Effector memory CD8-positive, alpha-beta T cell (primary cell): ENCODE measurements at places on chromosomes 2 and 18.

- DNase-seq = no peak
These were observed 29.8 kb downstream of the CDC42EP3 start for GRCh38 chr2:37641582-37642171.

GRCh38 chr2:217092710-217093379 lies 233.0 kb upstream of the TNP1 start:
- no peak for DNase-seq

DNA sequence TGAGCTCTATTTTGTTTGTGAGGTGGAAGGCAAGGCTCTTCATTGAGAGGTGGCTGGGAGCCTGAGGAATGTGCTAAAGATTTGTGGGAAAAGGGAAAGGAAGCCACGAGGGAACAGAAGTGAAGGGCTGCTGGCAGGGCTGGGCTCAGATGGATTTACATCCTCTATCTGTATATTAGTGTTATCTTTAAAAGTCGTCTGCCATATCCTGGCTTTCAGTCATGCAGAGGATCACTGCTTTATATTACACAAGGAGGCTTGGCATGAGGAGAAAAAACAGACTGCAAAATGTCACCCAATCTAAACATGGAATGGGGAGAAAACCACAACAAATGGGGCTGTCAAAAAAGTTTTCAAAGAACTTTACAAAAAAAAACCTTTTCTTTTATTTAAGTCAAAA lies 434.4 kb downstream of the HRH4 start:
- no peak for DNase-seq

GRCh38 chr2:13481201-13481600 lies 764.5 kb downstream of the TRIB2 start:
- no peak for DNase-seq

DNA sequence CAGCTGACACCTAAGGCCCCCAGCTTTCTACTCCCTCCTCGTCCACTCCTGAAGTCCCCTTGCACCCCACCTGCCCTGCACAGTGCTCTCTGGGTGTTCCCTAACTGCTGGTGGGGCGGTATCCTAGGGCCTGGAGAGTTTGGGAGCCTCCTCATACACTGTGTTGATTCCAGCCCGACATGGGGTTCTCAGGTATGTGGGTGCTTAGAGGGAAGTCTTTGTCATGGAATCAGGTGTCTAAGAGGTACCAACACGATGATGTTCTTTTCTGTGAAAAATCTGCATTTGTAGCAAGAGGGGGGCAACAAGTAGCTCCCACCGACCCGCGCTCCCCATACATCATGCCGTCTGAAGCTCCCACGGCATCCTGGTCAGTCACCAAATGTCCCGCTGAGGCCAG lies 96.8 kb upstream of the SMAD7 start:
- DNase-seq = no peak

GRCh38 chr2:222284466-222284865 lies 14.3 kb downstream of the PAX3 start:
- no peak for DNase-seq

GRCh38 chr18:11286431-11286830 lies 137.1 kb upstream of the PIEZO2 start:
- no peak for DNase-seq

GRCh38 chr2:112195950-112196349 lies 57.8 kb downstream of the FBLN7 start:
- DNase-seq = no peak

- DNase-seq = no peak
These were observed 251.8 kb downstream of the INSIG2 start for GRCh38 chr2:118340103-118340502.

DNA sequence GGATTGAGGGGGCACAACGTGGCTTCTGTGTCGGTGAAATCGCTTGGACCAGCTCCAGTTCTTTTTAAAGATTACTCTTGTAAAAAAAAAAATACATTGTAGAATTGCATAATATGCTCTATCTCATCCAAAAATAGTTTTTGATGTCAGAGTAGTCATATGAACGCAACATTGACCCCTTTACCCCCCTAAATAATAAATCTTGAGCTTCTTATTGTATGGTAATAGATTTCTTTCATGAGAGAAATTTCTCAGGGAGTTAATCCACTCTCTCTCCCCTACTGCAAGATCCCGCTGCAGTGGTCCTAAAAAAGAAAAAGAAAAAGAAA lies 50.2 kb upstream of the PAIP2B start:
- no peak for DNase-seq

DNA sequence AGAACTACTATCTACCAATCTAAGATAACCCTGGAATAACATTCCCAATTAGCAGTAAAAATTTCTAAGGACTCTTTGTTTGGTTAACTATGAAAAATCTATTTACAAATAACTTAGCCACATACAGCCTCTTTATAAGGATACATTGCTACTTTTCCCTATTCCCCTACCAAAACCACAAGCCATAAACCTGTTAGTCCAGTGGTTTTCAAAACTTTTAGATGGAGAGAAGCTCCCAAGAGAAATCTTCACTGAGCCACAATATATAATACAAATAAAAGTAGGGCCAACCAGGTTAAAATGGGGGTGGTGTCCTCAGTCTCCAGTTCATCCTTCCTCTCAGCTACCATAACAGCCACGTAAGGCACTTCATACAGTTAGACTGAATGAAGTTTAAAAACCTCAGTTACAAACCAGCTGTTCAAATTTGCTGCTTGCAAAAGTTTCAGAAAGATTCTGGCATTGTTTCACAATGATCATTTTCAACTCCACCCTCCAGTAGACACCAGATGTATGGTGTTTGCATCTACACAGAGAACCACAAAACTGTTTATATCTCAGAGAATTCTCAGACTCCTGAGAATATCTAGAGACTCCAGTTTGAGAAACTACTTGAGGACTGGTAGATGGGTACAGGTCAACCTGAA lies 26.0 kb downstream of the SOS1 start:
- no peak for DNase-seq

- no peak for DNase-seq
These were observed 36.1 kb downstream of the PPP4R1 start for GRCh38 chr18:9578306-9578705.

DNA sequence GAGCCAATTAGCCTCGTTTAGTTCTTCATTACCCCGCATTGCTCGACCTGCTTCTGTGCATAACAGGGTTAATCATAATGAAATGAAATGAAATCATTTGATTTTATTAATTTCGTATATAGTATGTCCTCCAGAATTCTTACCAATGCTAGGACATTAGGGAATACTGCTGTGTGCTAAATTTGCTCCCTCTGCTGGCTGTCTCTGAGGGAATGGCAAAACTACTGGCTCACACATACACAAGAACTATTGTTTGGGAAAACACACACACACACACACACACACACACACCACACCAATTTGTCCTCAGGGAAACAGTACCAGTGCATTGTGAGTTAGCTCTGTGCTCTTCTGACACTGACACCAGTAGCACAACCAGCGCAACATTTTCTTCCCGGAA lies 273.3 kb upstream of the TCF4 start:
- no peak for DNase-seq

GRCh38 chr2:27714053-27714452 lies 50.4 kb downstream of the SLC4A1AP start:
- DNase-seq = no peak

- DNase-seq = no peak
These were observed 533.5 kb upstream of the NRP2 start for GRCh38 chr2:205148755-205149154.

GRCh38 chr2:42835577-42836371 lies 43.4 kb upstream of the HAAO start:
- DNase-seq = no peak

DNA sequence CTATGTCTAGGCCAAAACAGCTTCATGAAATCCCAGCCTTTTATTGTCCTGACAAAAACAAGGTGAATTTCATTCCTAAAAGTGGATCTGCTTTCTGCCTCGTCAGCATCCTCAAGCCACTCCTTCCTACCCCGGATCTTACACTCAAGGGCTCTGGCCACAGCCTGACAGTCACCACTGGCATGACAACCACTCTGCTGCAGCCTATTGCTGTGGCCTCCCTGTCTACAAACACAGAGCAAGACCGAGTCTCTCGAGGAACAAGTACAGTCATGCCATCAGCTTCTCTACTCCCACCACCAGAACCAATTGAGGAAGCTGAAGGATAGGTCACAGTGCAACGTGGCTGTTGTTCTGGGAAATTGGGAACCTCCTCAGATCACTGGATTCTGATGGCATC lies 106.1 kb downstream of the ICA1L start:
- no peak for DNase-seq

DNA sequence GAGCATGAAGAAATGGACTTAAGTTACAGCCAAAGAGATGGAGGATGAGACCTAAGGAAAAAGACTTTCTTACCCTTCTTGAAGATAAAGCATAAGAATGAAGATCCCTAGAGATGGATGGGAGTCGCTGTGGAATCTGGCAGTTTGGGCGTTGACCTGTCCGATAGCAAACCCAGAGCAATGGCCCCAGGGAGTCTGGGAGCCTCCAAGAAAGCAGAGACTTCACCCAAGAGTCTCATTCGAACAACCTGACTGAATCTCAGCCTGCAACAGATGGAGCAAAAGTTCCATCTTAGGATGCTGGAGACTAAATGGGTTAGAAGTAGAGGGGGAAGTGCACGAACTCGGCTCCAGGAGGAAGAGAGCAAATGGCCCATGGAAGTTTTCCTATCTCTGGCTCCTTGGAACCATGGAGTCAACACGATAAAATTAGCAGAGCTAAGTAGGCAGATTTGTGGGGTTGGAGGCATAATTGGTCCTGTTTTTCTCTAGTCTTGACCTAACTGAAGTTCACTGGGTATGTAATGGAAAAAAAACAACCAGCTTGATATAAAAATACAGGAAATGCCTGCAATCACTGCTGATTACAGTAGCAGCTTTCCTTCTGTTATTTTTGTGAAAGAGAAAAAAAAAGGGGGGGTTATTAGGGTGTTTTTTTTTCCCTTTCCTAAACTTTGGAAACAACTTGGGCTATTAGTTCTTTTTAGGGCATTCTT lies 178.4 kb upstream of the EPAS1 start:
- no peak for DNase-seq

GRCh38 chr2:29583104-29583503 lies 338.3 kb downstream of the ALK start:
- no peak for DNase-seq

- no peak for DNase-seq
These were observed 26.9 kb upstream of the ASAP2 start for GRCh38 chr2:9179572-9180201.

DNA sequence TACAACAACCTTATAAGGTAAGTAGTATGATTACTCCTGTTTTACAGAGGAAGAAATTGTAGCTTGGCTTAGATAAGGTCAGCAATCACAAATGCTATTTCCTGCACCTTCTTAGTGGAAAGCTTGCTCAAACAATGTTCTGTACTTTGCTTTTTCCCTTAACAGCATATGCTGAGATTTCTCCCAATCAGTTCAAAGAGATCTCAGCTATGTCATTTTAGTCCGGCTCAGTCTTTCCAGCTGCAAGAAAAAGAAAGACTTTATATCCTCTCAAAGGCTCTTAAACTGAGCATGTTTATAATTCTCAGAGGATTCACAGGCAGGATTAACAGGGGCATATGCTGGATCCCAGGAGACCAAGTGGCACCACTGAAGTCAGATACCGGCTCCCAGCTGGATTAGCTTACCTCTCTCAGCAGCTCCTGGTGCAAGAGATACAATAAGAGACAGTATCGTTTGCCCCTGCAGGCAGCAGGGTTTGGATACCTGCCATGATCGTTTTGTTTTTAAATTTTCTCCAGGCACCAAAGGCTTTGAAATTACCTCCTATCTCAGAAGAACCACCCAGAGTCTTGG lies 29.5 kb downstream of the KIAA2012 start:
- DNase-seq = no peak

DNA sequence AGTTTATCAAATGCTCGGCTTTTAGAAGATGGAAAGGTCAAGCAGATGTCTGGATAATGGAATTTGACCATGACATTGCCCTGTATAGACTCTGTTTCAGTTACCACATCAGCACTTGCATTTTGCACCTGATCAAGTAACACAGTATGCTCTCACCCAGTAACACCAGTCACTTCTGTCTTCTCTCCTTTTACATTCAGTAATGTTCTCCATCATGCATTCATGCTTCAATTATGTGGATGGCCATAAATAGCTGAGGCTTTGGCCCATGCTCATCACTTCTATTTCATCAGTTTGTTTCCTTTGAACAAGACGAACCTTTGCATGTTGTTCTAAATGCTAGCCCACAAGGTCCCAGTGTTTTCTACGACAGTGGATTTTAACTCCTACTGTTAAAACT lies 322.9 kb upstream of the ACVR2A start:
- no peak for DNase-seq

GRCh38 chr2:36163520-36164254 lies 191.9 kb upstream of the CRIM1 start:
- DNase-seq = no peak

- DNase-seq = peak; percentile 16
These were observed 570 bp downstream of the SCRN3 start for GRCh38 chr2:174395969-174396630.

- no peak for DNase-seq
These were observed 1119.7 kb upstream of the CNTNAP5 start for GRCh38 chr2:122905431-122905830.

DNA sequence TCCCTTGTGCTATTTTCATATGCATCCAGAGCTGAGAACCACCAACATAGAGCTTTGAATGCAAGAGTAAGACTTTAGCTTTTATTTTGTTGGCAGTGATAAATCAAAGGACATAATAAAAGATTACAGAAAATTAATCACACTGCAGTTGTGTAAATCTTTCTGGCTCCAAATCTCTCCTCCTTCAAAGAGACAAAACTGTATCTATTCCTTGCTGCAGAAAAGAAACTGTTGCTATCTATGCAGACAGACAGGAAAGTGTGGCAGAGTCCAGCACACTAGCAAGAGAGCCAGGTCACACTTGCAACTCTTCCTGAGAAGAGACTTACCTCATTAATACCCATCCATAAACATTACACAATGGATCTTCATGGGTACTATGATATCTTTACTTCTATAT lies 57.5 kb downstream of the DTNB start:
- DNase-seq = no peak

- DNase-seq = peak; percentile 14
These were observed at the start of gene PTPRM for GRCh38 chr18:7566567-7567473. Gene PTPRM (plus strand): TSS chr18:7567316. CDS start chr18:7567819, 503 bp downstream.

DNA sequence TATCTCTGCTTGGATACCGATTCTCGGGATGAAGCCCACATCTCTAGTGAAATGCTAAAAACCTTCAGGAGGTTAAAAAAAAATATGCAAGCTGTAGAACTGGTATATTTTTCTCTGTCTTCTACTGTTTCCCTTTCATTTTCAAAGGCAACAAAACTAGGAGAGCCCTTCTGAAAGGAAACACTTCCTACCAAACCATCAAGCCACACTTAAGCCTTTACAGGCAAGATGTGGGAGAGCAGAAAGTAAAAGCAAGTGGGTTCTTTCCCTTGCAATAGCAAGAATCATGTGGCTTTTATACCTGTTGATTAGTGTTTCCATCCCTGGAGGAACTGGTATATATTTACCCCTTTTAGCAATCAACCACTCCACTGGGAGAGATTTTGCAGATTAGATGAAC lies 147.9 kb upstream of the ACAA2 start:
- no peak for DNase-seq

GRCh38 chr2:220006152-220006621 lies 378.8 kb downstream of the SLC4A3 start:
- no peak for DNase-seq

GRCh38 chr18:59459369-59460071 lies 100.5 kb upstream of the LMAN1 start:
- DNase-seq = no peak
